Kidney epithelial cell (primary cell): ENCODE measurements at places on chromosomes 16 and 17. TPM values are rescaled to one million over a fixed set of nuclear protein-coding genes. Genes with fewer than 3 reads are reported as not detected.

- DNase-seq: no peak
Observed at GRCh38 chr17:7632492-7632894, 2.6 kb downstream of the SHBG start.

Gene TM4SF5
- not detected in 2 replicates for total RNA-seq

Gene CCL13
- total RNA-seq: not detected in 2 replicates

GRCh38 chr17:77497578-77497934 is 356.8 kb downstream of the SEC14L1 start:
- no peak for DNase-seq

Gene CACNG5
- total RNA-seq: not detected in 2 replicates

DNA sequence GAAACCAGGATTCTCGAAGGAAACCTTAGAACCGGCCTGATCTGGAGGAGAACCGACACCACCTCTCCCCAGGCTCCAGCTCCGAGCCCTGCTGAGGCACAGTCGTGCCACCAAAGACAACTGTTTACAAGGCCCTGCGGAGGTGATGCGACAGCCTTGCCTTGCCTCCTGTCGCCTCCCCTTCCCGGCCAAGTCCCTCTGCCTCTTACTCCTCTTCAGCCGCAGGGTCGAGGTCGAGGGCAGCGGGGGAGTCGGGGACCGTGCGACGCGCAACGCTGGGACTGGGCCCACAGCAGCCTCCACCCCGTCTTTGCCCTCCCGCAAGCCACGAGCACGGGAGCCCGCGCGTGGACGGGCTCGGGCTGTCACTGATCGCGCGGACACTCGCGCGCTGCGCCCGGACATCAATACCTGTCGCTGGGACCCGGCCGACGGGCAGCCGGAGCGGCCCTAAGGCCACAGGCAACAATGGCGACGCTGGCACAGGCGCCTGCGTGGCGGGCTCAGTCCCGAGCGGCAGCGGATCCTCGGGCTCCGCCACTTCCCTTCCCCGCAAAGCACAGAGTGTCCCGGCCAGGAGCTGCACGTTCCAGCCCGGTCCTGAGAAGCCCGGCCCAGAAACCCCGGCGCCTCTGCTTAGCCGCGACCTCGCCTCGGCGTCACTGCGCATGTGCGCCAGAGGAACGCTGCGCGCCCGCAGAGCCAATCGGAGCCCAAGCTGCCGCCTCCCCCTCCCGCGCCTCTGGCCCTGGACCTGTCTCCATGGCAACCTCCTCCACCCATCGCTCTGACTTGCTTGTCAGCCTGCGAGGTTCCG is at the start of gene ZNF287:
Gene ZNF287, minus strand, starts transcription at position 664 of the 817 bp plus-strand sequence. CDS start 1,473 bp downstream, outside the sequence.
- peak; percentile 39 for DNase-seq

GRCh38 chr17:59892251-59892923 is 356 bp downstream of the TUBD1 start:
- DNase-seq: no peak

GRCh38 chr16:56980792-56981724 is 8.3 kb upstream of the NLRC5 start:
- no peak for DNase-seq

GRCh38 chr16:84683691-84684591 is 15.9 kb upstream of the USP10 start:
- no peak for DNase-seq

- DNase-seq: peak; percentile 71
Observed at GRCh38 chr16:51556694-51557340, 405.7 kb upstream of the SALL1 start.

DNA sequence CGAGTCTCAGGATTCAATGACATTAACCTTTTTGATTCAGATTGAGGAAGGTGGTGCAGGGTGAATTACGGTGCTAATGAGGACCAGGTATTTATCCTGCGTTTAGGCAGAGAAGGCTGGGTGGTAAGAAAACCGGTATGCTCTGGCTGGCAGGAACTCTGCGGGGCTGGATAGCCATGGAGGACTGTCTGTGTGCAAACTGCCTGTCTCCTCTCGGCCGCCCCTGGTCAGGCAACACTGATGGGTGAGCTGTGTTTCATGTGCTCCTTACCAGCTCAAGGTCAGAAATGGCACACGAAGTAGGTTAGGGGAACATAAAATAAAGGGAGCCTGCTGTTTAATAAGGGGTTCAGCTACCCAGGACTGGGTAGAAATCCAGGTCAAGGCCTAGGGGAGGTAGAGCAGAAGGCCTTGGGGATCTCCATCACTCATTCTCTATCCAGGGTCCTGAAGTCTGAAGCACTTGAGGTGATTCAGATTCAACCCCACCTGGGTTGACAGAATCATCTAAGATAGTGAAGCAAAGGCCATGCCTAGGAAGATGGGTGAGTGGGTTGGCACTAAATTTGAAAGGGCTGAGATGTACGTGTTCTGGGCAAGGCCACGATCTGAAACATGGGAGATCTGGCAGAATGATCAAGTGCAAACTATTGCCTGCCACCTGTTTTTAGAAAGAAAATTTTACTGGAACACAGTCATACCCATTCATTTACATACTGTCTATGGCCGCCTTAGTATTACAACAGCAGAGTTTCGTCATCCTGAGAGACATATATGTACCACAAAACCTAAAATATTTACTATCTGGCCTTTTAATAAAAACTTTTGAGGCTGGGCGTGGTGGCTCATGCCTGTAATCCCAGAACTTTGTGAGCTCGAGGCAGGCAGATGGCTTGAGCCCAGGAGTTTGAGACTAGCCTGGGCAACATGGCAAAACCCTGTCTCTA is 292.5 kb downstream of the XYLT1 start:
- no peak for DNase-seq

DNA sequence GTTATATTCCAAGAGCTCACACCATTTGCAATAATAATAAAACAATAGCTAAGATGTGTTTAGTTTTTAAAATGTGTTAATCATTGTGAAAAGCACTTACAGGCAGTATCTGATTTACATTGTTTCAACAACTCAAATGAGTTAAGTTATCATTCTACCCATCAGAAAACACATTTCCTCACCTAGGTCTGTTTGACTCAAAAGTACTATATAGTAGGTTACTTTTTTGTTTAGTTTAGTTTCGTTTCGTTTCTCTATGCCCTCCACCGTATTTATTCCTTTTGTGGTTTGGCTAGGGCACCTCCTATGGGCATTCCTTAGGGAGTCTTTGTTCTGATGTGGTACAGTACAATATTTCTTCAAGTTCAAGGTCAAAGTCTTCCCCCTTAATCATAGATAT is 201.6 kb downstream of the PRKCB start:
- no peak for DNase-seq

Gene AARS1
- total RNA-seq: 185 and 197 TPM in 2 replicates

Gene CYGB
- total RNA-seq: 16.9 and 19.9 TPM in 2 replicates

GRCh38 chr17:42795061-42795460 is 3.4 kb downstream of the COA3 start:
- DNase-seq: no peak
